ENCODE measurements at places on chromosomes 6 and 20.
A peak's percentile ranks its signal among the peaks of the same experiment; 100 is the strongest.

- no peak for DNase-seq
Observed at GRCh38 chr6:104941729-104942091, 15.2 kb upstream of the LIN28B start.

- DNase-seq, result no peak
Observed at GRCh38 chr6:74638412-74638811, 567.4 kb downstream of the COL12A1 start.

DNA sequence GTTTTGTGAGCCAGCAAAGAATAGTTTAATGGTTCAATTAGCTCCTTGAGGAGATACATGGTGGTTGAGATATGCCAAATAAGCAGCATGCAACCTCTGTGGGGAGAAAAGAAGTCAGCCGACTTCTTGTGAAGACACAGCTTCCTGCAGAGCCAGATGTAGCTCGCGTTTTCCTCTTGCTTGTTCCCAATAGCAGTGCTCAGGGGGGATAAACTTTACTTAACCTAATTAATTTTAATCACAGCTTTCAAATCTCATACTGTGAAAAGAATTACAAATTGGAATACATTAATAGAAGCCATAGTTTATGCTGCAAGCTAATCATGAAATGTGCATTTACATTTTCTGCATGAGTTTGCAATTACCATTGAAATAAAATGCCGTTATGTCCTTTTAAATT lies 106.2 kb downstream of the MAP3K7 start:
- no peak for DNase-seq

DNA sequence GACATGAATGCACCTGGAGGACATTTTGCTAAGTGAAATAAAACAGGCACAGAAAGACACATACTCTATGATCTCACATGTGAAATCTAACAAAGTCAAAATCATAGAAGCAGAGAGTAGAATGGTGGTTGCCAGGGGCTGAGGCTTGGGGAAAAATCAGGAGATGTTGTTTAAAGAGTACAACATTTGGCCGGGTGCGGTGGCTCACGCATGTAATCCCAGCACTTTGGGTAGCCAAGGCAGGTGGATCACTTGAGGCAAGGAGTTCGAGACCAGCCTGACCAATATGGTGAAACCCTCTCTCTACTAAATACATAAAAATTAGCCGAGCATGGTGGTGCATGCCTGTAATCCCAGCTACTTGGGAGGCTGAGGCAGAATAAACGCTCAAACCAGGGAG lies 26.0 kb upstream of the LOC128125822 start:
- DNase-seq, result no peak

DNA sequence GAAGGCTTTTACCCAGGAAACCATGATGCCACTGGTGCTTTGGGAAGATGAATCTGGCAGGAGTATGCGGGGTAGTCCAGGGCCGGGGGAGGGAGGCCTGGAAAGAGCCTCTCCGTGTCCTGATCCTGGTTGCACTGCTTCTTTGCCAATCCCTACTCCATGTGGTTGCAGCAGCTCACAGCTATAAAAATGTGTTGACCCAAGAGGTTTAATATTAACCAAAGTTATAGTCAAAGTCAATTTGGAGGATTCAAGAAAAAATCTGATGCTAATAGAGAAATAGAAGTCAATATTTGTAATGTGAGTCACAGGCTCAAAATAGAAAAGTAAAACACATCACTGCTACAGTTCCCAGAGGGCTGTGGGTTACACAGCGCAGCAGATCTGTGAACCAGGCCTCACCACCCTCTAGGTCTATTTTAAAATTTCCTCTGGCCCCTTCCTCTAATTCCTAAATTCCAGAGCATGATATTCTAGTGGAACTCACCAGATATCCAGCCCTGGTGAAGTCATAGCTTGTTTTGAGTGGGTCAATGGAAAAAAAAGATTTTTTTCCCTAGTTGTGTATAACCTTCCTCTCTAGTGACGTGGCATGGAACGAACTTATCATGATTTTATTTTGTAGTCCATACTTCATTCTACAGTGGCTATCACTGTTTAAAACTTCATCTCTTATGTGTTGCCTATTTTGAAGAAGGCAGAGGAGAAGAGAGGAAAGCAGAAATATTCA lies 63.2 kb upstream of the BMP2 start:
- no peak for DNase-seq

- DNase-seq, result peak; percentile 29
Observed at GRCh38 chr6:16514249-16514648, 247.0 kb downstream of the ATXN1 start.

DNA sequence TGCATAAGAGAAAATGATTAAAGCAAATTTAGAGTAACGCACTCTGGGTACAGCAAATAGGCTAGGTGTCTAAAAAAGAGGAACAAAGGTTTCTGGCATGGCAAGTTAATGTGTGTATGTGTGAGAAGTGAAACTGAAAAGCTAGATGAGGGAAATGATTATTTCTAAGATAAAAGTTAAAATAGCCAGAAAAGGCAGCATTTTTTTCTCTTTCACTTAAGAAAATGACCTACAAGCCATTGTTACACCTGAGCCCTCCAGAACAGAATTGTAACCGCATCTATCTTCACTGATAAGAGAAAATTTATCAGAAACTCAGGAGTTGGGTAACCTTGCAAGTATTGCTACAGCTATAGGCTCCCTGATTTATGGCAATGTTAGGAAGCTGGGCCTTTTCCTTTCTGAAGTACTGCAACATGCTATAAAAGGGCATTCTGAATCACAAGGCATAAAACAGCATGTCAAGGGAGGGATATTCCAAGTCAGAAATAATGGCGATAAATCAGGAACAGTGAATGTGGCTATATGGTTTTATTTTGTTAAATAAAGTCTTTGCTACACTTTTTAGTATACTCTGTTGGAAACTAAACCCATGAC lies 395.3 kb downstream of the TBC1D32 start:
- DNase-seq, result no peak

DNA sequence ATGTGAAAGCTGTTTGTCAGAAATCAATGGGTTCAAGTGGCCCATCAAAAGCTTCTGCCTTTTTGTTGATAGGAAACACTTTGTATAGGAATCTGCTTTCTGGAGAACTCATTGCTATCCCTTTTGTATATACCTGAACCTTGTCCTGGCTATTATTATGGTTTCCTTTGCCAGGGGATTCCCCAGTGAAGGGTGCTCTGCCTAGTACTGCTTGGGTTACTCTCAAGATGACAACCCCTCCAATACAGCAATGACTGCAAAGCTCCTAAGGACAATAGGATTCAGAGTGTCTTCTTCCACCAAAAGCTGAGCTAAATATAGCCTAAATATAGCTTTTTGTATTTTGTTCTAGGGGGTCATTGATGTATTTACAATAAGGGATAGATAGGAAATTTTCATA lies 54.0 kb upstream of the PTPRK start:
- DNase-seq, result no peak

DNA sequence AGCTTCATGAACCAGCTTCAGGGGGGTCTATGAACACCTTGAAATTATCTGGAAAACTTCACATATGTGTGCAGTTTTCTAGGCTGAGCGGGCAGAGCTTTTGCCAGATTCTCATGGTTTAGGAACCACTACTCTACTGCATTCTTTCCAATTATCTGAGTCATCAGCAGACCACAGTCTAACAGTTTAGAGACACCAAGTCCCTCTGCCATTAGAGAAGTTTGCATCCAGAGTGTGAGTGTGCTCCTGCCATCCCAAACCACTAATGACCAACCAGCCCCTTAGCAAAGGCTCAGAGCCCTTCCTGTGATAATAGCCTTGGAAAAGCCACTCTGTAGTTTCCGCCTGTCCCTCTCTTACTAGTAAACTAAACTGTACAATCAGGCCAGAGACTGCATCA lies 96.8 kb downstream of the PHACTR1 start:
- DNase-seq, result no peak

DNA sequence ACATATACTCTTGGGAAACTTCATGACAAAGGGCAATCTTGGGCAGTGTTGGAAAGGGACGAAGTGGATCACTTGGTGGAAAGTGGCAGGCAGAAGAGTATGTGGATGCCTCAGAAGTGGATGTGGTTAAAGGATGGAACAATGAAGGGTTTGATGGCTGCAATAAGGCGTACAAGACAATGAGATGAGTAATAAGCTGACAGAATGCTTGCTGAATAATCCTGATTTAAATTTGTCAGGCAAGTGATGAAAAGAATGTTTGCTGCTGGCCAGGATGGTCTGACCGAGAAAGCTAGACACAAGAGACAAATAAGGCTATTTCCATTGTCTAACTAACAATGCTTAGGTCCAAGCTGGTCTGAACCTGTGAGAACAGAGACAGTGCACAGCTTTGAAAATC lies 61.6 kb upstream of the CEP85L start:
- DNase-seq, result no peak

DNA sequence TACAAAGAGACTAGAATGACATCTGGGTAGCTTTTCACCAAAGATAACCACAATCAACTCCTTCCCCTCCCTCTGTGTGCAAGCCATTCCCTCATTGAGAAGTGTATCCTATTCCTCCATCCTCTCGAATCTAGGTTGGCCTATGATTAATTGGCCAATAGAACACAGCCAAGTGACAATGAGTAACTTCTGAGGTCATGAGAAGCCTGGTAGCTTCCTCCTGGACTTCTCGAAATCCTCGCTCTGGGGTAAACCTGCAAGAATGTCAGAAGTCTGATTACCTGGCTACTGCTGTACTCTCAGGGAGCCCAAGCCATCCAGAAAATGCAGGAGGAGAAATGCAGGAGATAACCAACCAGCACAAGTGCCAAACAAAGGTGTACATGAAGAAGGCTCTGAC lies 13.1 kb downstream of the ARHGAP18 start:
- no peak for DNase-seq

DNA sequence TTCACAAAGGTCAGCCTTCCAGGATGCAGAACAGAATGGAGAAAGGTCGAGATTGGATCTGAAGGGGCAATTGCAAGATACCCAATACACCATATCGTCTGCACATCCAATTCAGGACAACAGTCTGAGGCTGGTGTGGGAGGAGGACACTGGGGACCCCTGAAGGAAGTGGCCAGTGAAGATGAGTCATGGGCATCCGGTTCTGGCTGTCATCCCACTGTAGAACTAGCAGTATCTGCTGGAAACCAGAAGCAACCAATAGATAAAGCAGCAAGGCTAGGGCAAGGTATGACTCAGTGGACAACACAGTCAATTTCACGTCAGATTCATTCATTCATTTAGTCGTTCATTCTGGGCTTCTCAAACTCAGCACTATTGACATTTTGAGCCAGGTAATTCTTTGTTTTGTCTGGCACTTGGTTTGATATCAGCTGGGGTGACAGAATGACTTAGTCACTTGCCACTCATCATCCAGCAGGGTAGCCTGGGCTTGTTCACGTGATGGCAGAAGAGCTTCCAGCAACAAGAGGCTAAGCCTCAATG lies 30.3 kb upstream of the SHLD1 start:
- DNase-seq, result no peak

DNA sequence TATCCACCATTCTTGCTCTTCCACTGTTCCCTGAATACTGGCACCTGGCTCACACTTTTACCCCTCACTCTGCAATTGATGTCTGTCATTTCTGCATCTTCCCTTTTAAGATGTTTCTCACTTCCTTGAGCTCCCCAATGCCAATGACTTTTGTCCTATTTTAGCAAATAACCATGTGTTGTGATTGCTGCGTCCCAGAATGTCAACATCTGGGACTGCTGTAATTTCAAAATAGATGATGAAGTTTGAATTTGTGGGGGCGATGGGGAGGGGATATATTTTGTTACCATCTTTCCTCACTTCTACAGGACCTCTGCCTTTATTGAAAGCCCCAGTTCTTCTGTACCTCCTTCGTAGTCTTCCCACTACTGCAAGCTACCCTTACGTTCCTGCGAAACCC lies 40.0 kb upstream of the ADGRF5 start:
- DNase-seq, result no peak

GRCh38 chr20:61520893-61521460 lies 268.9 kb downstream of the CDH4 start:
- DNase-seq, result no peak

DNA sequence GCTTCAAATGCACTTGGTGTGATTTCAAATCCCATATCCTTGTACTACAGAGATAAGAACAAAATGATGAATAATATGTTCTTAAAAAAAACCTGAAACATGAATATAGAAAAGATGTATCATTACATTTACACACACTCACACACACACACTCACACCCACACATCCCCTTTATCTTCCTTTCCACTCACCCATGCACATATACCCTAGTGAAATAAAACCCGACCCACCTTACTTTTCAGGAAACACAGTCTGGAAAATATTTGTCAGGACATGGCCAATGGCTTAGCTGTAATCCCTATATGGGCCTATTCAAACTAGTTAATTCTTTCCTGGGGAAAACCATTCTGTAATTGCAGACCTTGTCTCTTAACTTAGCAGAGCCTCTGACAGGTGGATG lies 60.8 kb upstream of the EDN1 start:
- no peak for DNase-seq

DNA sequence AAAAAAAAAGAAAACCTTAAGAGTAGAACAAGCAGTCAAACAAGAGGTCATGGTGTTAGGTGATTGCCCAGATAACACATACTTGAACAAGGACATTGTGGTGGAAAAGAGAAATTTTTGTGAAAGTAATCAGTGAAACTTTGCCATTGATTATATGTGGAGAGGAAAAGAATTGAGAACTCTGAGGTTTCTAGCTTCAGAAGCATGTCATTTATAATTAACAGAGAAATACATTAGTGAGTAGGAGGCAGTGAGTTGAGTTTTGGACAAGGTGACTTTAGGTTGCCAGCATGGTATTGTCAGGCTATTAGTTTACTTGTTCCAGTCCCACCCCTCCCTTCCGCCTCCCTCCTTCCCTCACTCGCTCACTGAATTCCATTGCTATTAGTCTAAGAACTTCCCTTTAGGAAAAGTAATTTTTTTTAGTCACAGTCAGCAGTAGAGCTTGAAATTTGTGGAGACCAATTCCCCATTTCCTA lies 17.2 kb downstream of the TAB2 start:
- DNase-seq, result no peak

DNA sequence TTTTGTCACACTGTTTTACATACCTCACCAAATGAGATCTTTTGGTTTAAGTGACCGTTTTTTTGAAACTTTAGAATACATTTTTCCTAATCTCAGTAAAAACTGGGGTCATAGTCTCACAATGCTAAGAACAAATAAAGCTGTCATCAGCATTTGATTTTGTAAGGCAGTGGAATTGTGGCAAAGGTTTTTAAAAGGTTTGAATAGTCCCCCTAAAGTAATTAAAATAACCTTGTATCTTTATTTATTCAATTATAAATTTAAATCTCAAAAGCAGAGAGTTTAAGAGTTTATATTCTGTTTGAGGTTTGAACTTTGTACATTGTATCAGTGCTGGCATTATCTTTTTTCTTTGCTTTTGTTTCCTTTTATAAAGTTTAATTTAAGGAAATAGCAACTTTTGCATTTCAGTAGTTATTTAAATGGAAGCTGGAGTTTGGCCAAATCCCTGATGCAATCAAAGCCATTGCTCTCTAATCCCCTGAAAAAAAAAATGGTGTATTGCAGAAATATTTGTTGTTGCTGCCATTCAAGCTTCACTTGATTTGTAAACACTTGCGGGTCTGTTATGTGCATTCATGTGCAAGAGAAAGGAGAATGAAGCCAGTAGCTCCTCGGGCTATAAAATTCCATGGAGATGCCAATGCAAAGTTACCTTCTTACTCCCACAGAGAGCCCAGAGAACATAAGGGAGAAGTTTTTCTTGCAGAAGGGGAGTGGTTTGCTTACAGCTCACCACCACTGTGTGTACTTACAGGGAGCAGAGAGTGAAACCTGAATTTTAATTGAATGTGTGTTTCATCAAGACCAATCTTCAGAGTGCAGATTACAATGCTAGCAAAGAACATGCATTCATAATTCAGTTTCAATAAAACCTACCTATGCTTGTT lies 391.8 kb downstream of the ARHGAP18 start:
- DNase-seq, result no peak

All from endothelial cell (in vitro differentiated cells).